ENCODE measurements at places on chromosomes 1 and 21. TPM values are rescaled to one million over a fixed set of nuclear protein-coding genes. Genes with fewer than 3 reads are reported as not detected.
A peak's percentile ranks its signal among the peaks of the same experiment; 100 is the strongest.

- no peak for DNase-seq
These were observed 124.5 kb downstream of the ATF6 start for GRCh38 chr1:161890574-161890973.

DNA sequence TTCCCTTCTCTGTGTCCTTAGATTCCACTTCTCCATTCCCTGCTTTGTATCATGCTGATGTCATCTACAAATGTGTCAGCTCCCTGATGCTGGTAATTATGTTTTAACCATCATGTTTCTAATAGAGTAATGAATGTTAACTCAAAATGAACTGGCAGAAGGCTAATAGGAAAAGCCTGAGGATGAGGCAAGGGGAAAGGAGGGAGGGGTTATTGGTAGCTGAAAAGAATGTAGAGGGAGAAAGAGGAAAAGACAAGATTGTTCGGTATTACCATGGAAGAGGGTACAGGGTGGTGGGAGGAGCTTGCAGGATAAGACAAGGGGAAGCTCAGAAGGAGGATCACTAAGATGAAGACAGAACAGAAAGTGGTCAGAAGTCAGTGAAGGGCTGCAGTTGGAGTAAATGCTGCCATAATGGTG, 150.9 kb downstream of the ZC3H11B start:
- DNase-seq: no peak

UBL4B gene
- not detected for total RNA-seq

DNA sequence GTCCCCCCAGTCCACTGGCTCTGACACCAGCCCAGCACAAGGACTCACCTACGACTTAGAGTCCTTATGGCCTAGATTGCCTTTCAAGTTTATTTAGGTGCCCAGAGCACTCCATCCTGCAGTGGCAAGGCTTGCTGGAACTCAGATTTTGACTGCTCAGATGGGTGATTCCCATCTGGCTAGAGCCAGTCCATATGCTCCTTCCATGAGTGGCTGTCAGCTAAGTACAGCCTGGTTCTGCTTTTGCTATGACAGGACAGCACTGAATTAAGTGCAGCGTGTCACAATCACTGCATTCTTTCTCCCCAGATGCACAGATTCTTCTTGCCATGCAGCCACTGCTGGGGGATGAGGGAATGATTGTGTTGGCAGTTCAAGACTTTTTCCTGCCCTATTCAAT, 43.8 kb downstream of the GPR52 start:
- no peak for DNase-seq

DNA sequence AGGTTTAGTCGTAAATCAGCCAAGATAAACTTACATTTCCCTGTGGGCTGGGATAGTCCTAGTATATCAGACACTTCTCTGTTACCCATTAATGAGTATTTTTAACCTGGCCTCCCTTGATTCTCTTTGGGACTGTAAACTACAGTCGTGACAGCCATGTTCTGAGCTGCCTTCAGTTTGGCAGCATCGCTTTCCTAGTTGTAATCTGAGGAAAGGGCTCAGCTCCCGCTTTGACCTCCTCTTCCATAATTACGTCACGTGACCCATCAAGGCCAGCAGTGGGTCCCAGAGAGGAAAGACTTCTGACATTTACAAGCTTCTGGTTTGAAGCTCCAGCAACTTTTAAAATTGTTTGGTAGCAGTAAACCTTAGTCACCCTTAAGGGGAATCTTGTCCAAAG, 34.6 kb upstream of the MTR start:
- DNase-seq: no peak

- no peak for DNase-seq
These were observed 88.6 kb upstream of the PKN2 start for GRCh38 chr1:88595355-88596002.

GRCh38 chr1:152515434-152515783, 1.1 kb downstream of the CRCT1 start:
- DNase-seq: no peak

DNA sequence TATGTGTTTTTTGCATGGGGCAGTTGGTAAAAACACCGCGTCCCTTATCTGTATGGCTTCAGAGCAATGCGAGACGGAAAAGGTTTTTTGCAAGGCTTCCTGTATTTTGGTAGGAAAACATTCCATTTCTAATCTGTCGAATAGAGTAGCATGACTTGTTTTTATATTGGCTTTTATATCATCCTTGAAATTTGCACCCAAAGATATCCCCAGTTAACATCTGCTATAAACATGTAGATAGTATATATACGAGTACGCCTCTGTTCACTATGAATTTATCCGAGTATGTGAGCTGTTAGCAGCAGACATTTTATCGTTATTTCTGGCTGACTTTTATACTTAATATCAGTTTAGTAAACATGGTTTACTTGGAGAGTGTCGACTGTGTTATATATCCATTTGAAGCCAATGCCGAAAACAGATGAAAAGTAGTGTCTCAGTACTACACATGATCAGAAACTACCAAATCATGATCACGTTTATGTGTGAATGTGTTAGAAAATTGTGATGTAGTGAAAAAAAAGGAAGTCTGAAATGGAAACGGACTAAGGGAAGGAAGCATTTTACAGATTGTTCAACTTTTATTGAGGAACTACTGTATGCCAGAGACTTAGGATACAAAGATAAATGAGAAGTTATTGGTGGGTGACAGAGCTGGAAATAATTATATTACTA, 1.0 kb downstream of the LEPR start:
- no peak for DNase-seq

GRCh38 chr1:102566182-102566581, 542.1 kb downstream of the COL11A1 start:
- no peak for DNase-seq

- no peak for DNase-seq
These were observed 102.4 kb downstream of the CNIH3 start for GRCh38 chr1:224718470-224719053.

- no peak for DNase-seq
These were observed 156.2 kb downstream of the ZBTB18 start for GRCh38 chr1:244207042-244207934.

DNA sequence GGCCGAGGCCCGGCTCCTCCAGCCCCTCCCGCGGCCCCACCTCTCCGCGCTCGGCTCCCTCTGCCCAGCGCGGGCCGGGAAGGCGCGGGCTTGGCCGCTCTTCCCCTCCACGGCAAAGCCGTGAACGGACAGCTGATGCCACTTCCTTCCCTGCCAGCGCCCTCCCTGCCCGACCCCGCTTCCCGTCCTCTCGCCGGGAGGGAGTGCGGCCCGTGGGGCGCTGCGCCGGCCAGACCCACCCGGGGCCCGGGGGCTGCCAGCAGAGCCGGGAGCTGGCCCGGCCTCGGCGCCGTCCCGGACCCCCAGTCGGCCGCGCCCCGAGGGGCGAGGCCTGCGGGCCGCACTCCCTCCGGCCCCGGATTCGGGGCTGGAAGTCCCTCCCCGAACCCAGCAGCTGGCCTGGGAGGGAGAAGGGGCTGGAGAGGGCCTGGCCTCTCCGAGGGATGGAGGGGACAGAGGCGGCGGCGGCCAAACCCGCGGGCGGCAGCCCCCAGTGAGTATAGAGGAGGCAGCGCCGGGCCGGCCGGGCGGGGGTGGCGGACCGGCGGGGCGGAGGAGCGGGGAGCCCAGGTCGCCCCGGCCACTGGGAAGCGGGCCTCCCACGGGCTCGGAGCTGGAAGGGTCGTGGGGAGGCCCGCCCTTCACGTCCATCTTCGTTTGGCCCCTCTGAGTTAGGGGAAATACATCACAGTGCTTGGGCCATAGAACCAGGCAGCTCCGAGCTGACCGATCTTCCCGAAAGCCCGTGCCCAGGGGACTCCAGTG, at the start of gene KIAA1614:
KIAA1614 (plus strand) TSS at position 97 of the 765 bp plus-strand sequence; CDS start at position 444, 347 bp downstream.
- peak; percentile 62 for DNase-seq

LCE1E gene
- total RNA-seq: not detected

GRCh38 chr1:200665861-200666260, 3.8 kb downstream of the DDX59 start:
- DNase-seq: no peak

DNA sequence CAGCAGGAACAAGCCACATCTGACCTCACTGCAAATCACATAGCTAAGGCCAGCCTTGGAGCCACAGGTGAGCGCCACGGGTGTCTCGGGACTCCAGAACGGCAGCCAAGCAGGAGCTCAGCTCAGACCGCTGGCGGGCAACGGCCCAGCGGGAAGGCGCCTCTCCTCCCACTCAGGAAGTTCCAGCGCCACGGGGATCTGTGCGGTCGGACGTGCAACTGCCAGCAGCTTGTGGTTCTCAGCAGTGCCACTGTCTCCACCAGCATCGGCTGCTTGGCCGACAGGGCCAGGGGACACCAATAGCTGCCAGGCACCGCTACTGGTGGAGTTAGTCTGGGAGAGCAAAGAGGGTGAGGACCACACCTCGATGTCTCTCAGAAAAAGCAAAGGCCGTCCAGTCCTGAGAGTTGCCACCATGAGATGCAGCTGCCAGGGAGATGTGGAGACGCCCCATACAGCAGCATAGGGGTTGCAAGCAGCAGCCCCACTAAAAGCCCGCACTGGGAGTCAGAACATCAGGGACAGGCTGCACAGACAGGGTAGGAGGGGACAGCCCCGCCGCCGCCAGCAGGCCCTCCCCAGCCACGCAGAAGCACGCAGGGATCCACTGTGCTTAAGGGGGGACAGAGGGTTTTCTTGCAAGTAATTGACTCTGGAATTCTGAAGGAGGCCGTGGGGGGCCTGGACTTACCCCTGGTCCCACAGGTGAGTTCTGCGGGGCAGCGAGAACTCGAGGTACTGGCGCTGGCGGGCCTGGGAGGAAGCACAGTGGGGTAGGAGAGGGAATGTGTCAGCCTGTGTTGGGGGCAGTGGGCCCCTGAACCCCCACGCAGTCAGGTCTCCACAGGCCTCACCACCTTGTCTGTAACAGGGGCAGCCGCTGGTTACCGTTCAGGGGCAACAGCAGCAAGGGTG, 83.5 kb downstream of the NPHP4 start:
- DNase-seq: no peak

DNA sequence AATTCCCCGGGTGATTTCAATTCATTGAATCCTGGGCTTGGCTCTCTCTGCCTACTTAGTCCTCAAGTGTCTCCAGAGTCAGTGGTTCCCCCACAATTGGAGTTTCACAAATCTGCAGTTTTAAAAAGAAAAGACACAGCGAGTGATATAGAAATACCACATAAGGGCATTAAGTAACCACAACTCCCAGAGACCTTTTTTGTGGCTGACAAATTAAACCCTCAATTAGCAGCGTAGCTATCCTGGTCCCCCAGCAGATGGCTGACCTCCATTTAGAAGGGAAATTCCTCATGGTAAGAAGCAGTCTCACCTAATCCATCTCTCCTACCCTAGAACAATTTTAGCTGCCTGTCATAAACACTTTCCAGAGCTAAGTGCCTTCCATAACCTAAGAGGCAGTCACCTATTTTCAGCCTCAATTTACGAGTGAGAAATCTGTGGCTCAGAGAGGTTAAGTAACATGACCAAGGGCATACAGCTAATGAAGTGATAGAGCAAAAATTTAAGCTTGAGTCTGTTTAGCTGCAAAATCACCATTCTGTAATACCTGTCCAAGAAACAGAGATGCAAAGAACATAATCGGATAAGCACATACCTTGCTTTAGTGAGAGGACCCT, 56.0 kb upstream of the NBPF3 start:
- no peak for DNase-seq

TARDBP gene
- 176 TPM for total RNA-seq

SPRR2B gene
- total RNA-seq: not detected

RAB7B gene
- 0.26 TPM for total RNA-seq

DNA sequence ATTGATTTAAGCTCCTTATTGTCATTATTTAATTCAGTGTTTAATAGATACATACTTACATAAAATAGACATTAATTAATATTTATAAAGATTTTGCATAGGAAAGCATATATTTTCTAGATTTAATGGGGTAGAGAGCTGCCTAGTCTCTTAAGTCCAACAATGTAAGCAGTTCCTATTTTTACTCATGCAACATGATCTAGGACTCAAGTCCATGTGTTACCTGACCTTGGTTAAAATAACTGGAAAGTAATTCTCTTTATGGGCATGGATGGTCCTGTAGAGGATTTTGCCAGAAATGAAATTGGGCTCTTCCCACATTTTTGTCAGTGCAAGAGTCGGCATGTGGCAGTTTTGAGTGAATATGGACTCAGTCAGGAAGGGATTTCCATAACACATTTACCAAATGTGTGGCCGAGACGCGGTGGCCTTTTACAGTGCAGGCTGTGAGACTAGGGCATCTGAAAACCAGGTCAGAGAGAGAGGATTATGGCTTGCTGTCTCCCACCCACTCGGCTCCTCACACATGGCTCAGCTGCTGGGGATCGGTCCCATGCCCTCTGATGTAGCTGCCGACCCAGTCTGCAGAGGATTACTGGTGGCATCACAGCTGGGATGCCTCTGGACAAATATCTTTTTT, 6.2 kb upstream of the KIF1B start:
- no peak for DNase-seq

DNA sequence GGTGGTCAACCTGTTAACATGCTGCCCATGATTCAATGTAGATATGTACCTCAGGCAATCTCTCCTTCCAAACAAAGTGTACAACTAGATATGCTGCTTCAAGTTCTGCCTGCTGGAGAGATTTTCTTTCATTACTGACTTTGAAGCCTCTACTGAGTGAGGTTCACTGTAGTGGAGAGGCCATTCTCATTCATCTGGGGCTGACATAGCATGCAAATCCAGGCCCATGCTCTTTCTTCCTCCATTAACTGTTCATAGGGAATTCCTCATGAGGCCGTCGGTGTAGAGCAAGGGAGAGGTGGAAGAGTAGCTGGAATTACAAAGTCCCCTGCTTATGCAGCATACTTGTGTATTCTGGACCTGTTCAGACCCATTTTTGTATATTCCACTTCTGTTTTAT, 38.6 kb downstream of the VANGL2 start:
- no peak for DNase-seq
